Activated effector memory CD4-positive, alpha-beta T cell treated with Interleukin-2 at 50 U/mL for 16 hours (primary cell): ENCODE measurements at places on chromosomes 1 and 21.
A peak's percentile ranks its signal among the peaks of the same experiment; 100 is the strongest.

- DNase-seq: no peak
Observed at GRCh38 chr1:180620581-180620980, 11.2 kb upstream of the XPR1 start.

DNA sequence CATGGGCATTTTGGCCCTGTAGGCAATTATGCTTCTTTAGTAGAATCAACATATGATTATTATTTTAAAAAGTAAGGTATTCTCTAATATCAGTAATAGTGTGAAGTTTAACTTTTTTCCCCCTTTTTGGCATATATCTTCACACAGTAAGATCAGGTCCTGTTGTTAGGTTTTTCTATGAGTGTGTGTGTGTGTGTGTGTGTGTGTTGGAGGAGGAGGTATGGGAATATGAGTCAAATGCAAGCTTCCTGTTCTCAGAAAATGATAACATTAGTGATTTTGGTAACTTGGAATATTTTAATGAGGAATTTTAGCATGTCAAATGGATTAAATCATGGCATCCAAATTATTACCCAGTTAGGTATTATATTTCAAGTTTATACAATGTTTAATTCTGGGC lies 65.8 kb upstream of the BCL10 start:
- DNase-seq: no peak

DNA sequence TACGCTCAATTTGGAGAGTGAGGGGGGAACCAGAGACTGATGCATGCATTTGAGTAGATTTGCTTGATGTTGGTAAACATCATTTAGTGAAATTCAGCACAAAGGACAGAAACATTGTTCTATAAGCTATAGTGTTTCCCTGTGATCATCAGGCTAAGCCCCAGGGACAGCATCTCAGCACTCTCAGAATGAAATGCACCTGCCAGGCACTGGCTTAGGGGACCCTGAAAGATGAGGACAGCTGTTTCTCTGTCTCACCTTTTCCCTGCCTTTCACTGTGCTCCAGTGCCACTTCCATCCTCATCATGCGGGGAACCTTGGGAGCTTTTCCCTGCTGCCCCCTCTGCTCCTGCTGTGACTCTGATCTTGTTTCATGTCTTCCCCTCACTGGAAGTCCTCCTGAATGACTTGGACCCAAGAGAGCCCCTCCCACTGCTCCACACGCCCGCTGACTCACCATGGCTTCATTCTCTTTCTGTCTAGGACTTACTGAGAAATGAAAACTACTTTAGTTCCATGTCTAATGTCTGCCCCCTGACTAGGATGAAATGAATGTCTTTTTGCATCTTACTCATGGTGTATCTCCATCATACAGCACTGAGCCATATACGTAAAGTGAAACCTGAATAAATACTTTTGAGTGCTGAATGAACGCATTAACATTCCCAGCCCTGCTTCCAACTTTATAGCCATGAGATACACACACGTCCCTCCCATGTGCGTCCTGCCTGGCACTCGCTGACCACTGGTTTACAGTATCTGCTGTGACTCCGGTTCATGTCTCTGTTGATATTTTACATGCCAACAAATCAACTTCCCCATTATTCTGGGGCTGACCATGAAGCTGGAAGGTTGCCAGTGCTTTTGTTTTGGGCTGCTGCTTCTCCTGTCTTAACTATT lies 182.0 kb downstream of the PCP4 start:
- DNase-seq: no peak

- no peak for DNase-seq
Observed at GRCh38 chr1:191888996-191889622, 269.2 kb upstream of the RGS18 start.

DNA sequence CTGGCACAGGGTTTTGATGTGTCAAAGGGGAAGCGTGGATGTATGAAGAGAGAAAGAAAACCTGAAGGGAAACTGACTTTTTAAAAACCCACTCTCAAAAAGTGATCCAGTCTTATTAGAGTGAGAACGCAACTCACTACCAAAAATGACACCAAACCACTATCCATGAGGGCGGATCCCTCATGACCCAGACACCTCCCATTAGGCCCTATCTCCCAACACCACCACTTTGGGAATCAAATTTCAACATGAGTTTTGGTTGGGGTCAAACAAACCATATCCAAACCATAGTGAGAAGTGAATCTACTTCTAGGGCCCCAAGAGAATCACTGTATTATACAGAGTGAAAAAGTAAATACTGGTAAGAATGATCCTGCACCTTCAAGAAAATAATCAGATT lies 53.5 kb downstream of the FNBP1L start:
- DNase-seq: no peak

DNA sequence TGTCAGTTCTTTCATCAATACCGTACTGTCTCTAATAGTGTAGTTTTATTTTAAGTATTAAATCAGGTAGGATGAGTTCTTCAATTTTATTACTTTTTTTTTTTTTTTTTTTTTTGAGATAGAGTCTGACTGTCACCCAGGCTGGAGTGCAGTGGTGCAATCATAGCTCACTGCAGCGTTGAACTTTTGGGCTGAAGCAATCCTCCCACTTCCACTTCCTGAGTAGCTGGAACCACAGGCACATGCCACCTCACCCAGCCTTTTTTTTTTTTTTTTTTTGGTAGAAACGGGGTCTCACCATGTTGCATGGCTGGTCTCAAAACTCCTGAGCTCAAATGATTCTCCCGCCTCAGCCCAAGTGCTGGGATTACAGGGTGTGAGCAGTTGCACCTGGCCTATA lies 44.3 kb downstream of the INAVA start:
- DNase-seq: no peak

GRCh38 chr1:218273762-218274479 lies 11.2 kb upstream of the RRP15 start:
- no peak for DNase-seq

- no peak for DNase-seq
Observed at GRCh38 chr1:236341298-236341697, 52.8 kb upstream of the EDARADD start.

GRCh38 chr1:201014816-201015200 lies 8.7 kb downstream of the KIF21B start:
- DNase-seq: no peak

DNA sequence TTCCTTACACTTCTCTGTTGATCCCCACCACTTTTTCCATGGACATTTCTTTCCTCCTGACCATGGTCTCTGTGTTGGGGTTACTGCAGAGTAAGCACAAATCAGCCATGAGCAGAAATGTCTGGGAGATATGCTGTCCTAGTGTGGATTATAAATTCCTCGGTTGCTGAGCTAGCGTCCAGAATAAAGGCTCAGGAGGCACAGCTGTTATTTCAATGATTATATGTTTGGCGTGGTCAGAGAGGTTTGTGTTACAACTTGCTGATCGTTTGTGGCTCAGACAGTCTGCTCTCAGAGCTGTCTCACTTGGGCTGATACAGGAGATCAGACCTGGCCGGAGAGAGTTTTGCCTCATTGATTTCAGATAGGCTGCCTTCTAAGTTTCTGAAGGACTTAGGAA lies 37.5 kb upstream of the LAMC2 start:
- DNase-seq: no peak

- no peak for DNase-seq
Observed at GRCh38 chr1:8554956-8555534, 237.1 kb downstream of the SLC45A1 start.

GRCh38 chr1:57857809-57858208 lies 433.9 kb upstream of the DAB1 start:
- no peak for DNase-seq

- DNase-seq: no peak
Observed at GRCh38 chr1:111904478-111905218, 84.8 kb downstream of the KCND3 start.

GRCh38 chr1:46621930-46622329 lies 5.3 kb upstream of the MOB3C start:
- no peak for DNase-seq

- no peak for DNase-seq
Observed at GRCh38 chr1:239757716-239758115, 334.0 kb upstream of the FMN2 start.

DNA sequence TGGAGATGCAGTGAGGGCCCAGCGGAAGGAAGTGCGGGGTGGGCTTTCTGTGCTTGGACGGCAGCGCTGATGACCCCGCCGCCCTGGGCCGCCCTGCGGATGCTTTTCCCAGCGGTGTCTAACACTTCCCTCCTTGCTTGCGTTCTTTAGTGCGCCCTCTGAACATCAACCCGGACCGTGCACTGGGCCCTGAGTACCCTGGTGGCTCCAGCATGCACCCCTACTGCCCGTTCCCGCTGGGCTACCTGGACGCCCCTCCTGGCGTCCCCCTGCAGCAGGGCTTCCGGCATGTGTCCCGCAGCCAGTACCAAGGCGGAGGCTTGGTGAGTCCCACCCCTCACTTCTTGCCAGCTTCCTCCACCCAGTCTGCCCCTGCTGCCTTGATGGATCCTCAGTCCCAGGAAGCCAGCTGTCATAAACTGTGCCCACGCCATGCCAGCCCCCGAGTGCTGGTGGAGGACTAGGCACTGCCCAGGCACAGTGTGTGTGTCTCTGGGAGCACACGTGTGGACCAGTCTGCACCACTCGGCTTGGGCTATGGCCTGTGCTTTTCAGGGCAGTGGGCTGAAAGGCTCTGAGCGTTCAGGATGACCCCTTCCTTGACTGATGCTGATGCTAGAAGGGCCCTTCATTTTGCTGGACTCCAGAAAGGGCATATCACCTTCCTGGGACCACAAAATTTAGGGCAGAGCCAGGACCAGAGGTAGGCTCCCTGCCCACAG lies 2.3 kb downstream of the DMRTB1 start:
- no peak for DNase-seq

GRCh38 chr1:173862769-173863223 lies 5.0 kb downstream of the GAS5 start:
- DNase-seq: no peak

- DNase-seq: no peak
Observed at GRCh38 chr1:247385283-247385682, 30.7 kb upstream of the NLRP3 start.

DNA sequence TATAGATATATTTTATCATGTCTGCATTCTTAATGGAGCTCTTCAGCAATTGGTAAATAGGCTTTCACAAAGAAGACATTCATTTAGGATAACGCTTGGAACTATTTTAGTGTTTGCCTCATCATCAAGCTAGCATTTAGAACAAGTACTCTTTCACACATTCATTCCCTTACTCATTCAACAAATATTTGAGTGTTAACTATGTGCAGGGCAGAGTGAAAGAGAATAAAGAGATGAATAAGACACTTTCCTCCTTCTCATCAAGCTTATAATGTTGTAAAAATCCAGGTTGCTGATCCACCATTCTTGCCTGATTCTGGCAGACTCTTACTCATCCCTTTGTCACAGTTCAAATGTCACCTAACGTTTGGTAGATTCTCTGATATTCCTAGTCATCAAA lies 386.3 kb upstream of the BEND5 start:
- no peak for DNase-seq

DNA sequence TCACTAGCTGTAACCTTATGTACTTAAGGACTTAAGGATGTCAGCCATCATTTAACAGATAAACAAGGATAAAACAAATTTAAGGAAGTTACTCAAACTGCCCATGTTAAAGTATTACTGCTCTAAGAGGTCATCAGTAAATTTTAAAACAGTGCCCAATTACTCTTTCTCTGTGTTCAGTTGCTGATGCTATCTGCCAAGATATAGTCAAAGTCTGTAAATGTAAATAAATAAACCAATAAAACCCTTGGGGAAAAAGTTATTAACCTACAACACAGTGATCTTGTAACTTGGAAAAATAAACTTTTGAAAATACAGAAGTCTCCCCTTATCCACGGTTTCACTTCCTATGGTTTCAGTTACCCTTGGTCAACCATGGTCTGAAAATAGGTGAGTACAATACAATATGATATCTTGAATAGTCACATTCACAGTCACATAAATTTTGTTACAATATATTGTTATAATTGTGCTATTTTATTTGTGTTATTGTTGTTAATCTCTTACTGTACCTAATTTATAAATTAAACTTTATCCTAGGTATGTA lies 501.8 kb downstream of the LMO4 start:
- DNase-seq: no peak

- DNase-seq: peak; percentile 39
Observed at GRCh38 chr1:147890177-147890790, 12.3 kb upstream of the GJA8 start.

GRCh38 chr1:174191349-174191862 lies 32.1 kb downstream of the RABGAP1L start:
- no peak for DNase-seq

- DNase-seq: no peak
Observed at GRCh38 chr1:244427647-244428046, 24.1 kb downstream of the ADSS2 start.

DNA sequence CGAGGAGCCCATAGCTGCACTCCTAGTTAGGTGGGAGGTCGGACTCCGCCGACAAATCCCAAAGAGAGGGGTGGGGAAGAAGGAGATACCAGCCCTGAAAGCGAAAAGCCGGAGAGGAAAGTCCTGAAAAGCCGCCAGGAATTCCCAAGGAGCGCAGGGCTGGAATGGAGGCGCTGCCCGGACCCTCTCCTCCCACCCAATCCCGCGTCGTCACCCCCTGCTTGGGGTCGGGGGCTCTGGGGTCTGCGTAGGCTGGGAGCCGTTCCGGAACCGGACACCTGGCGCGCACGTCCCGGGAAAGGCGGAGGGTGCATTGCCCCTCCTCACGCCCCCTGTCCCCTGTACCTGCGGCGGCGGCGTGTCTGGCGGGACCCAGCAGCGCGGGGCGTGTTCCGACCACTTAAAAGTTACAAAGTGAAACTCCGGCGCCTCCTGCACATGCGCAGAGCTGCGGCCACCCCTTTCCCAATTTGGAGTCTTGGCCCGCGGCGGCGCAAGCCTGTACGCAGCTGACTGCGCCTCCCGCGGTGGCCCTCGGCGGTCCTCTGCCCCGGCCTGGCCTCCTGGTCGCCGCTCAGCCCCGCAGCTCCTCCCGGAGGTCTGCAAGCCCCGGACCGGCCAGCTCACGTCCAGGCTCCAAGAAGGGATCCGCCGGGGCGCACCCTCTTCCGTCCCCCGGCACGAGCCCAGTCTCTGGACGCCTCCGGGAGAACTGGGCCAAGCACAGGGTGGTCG lies at the start of gene TMEM63A:
Gene TMEM63A, minus strand, starts transcription at position 422 of the 735 bp plus-strand sequence. CDS start 4,800 bp downstream, outside the sequence.
- peak; percentile 81 for DNase-seq

DNA sequence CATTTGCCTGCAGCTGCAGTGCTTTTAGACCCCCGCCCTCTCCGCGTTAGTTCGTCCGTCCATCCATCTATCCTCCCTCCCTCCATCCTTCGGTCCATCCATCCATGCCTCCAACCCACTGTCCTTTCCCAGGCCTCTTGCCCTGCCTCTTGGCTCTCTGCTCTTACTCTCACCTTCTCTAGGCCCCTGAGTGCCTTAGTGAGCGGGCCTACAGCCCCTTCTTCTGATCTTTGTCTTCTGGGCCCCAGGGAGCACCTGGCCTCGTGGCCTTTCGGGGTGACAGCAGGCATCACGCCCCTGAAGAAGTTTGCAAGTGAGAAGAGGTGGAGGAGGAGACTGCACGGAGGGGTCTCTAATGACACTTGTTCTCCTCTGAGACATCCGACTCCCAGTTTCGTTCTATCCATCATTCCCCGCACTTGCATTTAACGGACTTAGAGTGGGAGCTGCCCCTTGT lies 842 bp downstream of the ATXN7L2 start:
- DNase-seq: no peak

DNA sequence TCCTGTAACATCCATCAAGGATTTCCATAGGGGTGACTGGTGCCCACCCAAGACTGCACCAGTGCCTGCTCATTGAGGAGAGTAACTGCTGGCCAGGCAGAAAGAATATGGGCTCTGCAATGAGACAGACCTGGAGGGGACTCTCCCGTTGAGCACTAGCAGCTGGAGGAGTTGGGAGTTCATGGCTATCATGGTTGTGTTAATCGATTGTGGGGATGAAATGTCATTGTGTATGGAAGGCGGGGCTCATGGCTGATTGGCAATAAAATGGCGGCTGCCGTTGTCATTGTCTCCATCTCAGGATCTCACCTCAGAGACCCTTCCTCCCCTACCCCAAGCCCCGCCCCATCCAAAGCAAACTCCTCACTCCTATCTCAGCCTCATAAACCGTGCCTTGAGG lies 3.9 kb downstream of the TMEM125 start:
- no peak for DNase-seq
